ENCODE measurements at places on chromosomes 16 and 17.

DNA sequence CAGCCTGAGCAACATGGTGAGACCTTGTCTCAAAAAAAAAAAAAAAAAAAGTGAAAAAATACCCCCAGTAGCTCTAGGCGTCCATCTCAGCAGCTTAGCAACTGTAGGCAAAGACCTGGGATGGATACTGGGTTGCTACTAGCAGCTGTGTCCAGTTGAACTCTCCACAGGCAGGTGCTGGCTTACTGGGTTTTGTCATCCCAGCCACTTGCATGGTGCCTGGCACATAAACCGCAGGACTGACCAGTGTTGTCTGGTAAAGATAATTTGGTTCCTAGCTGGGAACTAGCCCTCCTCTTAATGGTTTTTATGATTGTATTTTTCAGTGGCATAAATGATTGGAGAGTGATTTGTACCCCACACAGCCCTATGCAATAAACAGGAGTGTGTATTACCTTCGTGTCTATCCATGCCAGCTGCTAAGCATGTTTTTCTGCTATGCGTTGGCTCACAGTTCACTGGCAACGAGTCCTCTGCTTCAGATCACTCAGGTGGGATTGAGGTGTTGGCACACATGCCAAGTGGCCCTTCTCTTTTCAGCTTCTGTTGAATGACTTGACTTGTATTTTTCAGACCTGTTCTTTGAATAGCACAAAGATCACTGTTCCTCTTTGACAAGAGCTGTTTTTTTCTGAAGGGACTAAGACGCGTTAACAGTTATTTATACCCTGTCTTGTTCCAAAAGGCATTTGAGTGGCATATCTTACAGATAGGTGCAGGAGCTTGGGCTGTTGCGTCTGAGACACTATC is 352.9 kb downstream of the SNX29 start:
- H3K36me3 ChIP-seq, result peaks cover 2% of the 10 kb centered on the region
- H3K27ac ChIP-seq, result no peak overlapping the region
- no peak overlapping the region for H3K4me3 ChIP-seq
- DNase-seq, result no peak
- H3K27me3 ChIP-seq, result no peaks in the 10 kb centered on the region

- no peaks in the 10 kb centered on the region for H3K27me3 ChIP-seq
- DNase-seq, result no peak
- H3K4me3 ChIP-seq, result no peak overlapping the region
- H3K36me3 ChIP-seq, result no peaks in the 10 kb centered on the region
- no peak overlapping the region for H3K27ac ChIP-seq
Observed at GRCh38 chr16:65688301-65688700, 566.4 kb upstream of the CDH11 start.

DNA sequence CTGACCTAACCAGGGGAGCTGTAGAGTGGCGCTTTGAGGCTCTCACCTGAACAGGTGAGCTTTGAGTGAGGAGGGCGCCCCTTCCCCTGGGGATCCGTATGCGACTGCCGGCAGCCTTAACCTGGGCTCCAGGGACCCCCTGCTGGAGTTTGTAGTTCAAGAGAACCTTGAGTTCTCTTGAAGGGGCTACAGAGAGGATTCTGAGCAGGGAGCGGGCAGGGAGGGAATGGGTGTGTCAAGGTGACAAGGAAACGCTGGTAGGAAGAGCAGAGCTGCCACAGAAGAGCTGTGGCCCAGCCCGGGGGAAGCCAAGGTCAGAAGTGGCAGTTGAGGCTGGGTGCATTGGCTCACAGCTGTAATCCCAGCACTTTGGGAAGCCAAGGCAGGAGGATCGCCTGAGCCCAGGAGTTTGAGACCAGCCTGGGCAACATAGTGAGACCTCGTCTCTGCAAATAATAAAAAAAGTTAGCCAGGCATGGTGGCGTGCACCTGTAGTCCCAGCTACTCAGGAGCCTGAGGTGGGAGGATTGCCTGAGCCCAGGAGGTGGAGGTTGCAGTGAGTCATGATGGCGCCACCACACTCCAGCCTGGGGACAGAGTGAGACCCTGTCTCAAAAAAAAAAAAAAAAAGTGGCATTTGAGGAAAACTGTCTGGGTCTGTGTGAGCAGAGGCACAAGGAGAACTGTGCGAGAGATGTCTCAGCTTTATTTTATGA is 1.2 kb downstream of the LLGL2 start:
- H3K36me3 ChIP-seq, result peaks cover 17% of the 10 kb centered on the region
- peaks cover 12% of the 10 kb centered on the region for H3K4me1 ChIP-seq
- peak overlapping the region; percentile 71 for H3K4me3 ChIP-seq
- no peak overlapping the region for H3K27ac ChIP-seq
- no peak for DNase-seq

- H3K36me3 ChIP-seq, result peaks cover 25% of the 10 kb centered on the region
- H3K4me1 ChIP-seq, result peaks cover 71% of the 10 kb centered on the region
- peaks cover 10% of the 10 kb centered on the region for H3K27me3 ChIP-seq
- H3K27ac ChIP-seq, result peak overlapping the region; percentile 80
- peak; percentile 24 for DNase-seq
- H3K4me3 ChIP-seq, result peak overlapping the region; percentile 88
Observed at GRCh38 chr16:28292731-28293600, 641 bp downstream of the SBK1 start.

GRCh38 chr17:1650731-1651558 is 1.3 kb upstream of the RILP start:
- H3K4me1 ChIP-seq, result peaks cover 14% of the 10 kb centered on the region
- DNase-seq, result no peak
- peaks cover 42% of the 10 kb centered on the region for H3K36me3 ChIP-seq
- H3K4me3 ChIP-seq, result no peak overlapping the region

DNA sequence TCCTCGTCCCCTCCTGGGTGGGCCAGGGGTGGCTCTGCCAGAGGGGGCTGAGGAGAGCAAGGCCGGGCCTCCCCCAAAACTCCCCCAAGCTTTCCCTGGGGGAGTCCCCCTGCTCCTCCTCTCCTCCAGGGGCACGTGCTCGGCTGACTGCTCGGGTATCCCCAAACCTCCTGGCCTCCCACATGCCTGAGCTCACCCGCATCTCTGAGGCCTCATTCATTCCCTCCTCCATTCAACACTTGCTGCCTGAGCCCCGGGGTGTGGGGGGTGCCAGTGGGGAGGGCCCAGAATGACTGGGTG is 83.1 kb downstream of the RTN4RL1 start:
- H3K4me3 ChIP-seq, result no peak overlapping the region
- no peak for DNase-seq

GRCh38 chr16:73020409-73020884 is 27.5 kb downstream of the ZFHX3 start:
- H3K4me1 ChIP-seq, result no peaks in the 10 kb centered on the region
- no peak for DNase-seq
- no peak overlapping the region for H3K4me3 ChIP-seq

GRCh38 chr16:50298591-50299507 is 32.5 kb downstream of the ADCY7 start:
- H3K27ac ChIP-seq, result no peak overlapping the region
- peaks cover 8% of the 10 kb centered on the region for H3K4me1 ChIP-seq
- H3K27me3 ChIP-seq, result no peaks in the 10 kb centered on the region
- H3K36me3 ChIP-seq, result peaks cover 30% of the 10 kb centered on the region

- no peak for DNase-seq
- H3K4me3 ChIP-seq, result peak overlapping the region; percentile 71
- H3K27me3 ChIP-seq, result peaks cover 43% of the 10 kb centered on the region
- no peaks in the 10 kb centered on the region for H3K36me3 ChIP-seq
Observed at GRCh38 chr17:2855063-2855600, 58.9 kb downstream of the RAP1GAP2 start.

DNA sequence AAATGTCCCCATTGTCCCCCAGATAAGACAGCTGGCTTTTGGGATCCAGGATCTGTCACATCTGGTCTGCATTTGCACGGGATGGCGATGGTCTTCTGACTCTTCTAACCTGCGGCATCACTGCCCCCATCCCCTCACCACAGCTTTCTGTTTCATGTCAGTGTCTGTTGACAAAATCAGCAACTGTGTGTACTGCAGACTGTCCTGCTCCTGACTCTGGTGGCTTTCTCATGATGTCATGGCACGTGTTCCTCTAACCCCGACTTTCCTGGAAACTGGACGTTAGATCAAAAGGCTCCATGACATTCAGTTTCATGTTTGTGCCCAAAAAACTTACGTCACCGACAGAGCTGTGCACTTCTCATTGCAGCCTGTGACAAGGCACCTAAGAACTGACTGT is 30.1 kb upstream of the CPNE2 start:
- no peak for DNase-seq
- no peaks in the 10 kb centered on the region for H3K27me3 ChIP-seq
- H3K36me3 ChIP-seq, result peaks cover 58% of the 10 kb centered on the region
- H3K27ac ChIP-seq, result peak overlapping the region; percentile 41
- peaks cover 2% of the 10 kb centered on the region for H3K4me1 ChIP-seq

DNA sequence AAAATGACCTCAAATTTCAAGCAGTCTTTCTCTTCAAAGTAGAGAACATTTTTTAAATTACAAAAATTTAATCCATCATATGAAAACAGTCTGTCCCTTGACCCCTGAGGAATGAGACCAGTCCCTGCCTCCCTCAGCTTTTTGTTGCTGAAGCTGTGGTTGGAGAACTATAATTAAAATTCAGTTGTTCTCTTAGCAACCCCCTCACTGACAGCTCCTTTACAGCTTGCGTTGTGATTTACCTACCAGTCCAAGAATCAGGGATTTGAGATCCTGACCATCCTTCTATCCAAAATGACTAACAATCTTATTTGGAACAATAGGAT is 29.8 kb downstream of the LYRM1 start:
- H3K36me3 ChIP-seq, result peaks cover 9% of the 10 kb centered on the region
- H3K27me3 ChIP-seq, result peaks cover 4% of the 10 kb centered on the region

DNA sequence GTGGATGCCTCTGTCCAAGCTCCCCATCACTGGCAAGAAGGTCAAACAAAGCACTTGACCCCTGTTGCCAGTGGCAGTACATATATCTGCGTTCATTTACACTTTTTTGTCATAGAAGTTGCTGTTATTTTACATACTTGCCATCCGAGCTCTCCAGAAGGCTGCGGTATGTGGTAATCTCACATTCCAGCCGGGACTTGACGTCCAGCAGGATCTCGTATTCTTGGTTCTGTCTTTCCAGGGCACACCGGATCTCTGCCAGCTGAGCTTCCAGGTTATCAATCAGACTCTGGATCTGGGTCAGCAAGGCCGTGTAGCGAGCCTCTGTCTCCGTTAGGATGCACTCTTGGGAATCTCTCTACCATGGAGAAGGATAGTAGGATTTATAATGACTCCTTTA is 6.6 kb downstream of the KRT39 start:
- peaks cover 6% of the 10 kb centered on the region for H3K4me1 ChIP-seq
- H3K27me3 ChIP-seq, result peaks cover 5% of the 10 kb centered on the region
- H3K4me3 ChIP-seq, result no peak overlapping the region
- DNase-seq, result no peak

- no peak for DNase-seq
- peaks cover 6% of the 10 kb centered on the region for H3K27me3 ChIP-seq
- H3K27ac ChIP-seq, result peak overlapping the region; percentile 6
- H3K4me3 ChIP-seq, result no peak overlapping the region
Observed at GRCh38 chr17:50881182-50881581, 15.0 kb upstream of the TOB1 start.

DNA sequence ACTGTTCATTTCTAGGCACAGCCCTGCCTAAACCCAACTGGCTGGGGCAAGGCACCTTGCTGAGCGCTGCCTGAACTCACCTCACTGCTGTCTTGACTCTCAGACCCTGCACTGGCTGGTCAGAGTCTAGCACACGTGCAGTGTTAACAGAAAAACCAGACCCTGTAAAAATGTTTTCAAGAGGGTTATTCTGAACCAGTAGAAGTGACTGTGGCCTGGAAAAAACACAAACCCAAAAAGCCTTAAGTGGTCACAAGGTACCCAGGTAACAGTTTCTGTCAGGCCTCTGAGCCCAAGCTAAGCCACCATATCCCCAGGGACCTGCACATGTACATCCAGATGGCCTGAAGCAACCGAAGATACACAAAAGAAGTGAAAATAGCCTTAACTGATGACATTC is 6.1 kb upstream of the EIF4A3 start:
- H3K36me3 ChIP-seq, result peaks cover 17% of the 10 kb centered on the region
- DNase-seq, result no peak
- H3K27me3 ChIP-seq, result peaks cover 9% of the 10 kb centered on the region
- H3K4me1 ChIP-seq, result peaks cover 25% of the 10 kb centered on the region

GRCh38 chr17:5678171-5678570 is 93.9 kb upstream of the NLRP1 start:
- no peaks in the 10 kb centered on the region for H3K36me3 ChIP-seq
- H3K27ac ChIP-seq, result no peak overlapping the region
- no peak for DNase-seq
- H3K4me1 ChIP-seq, result no peaks in the 10 kb centered on the region
- no peak overlapping the region for H3K4me3 ChIP-seq
- H3K27me3 ChIP-seq, result peaks cover 11% of the 10 kb centered on the region

DNA sequence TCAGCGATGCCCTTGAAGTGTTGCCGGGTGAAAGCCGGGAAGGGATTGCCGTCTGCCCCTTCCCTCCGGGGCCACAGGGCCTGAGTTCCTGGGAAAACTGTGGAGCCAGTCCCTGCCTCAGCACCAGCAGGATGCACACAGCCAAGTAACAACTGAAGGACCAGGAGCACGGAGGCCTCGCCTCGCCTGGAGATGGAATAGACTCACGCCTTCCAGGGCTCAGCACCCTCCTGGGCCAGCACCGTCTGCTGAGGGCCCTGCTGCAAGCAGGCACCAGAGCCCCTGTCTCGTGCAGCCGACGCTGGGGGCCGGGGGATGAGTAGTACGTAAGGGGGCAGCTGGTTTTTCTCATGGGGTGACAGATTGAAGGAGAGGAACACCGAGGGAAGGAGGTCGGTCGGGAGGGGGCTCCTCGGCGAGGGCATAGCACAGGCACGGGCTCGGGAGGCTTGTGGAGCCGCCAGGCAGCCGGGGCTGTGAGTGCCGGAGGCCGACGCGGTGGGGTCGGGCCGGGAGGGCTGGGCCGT is 6.4 kb downstream of the CBFA2T3 start:
- peaks cover 11% of the 10 kb centered on the region for H3K27me3 ChIP-seq
- DNase-seq, result no peak
- no peak overlapping the region for H3K27ac ChIP-seq
- H3K36me3 ChIP-seq, result no peaks in the 10 kb centered on the region
- H3K4me1 ChIP-seq, result peaks cover 9% of the 10 kb centered on the region
- H3K4me3 ChIP-seq, result no peak overlapping the region

- H3K27me3 ChIP-seq, result no peaks in the 10 kb centered on the region
- no peaks in the 10 kb centered on the region for H3K36me3 ChIP-seq
- H3K4me3 ChIP-seq, result no peak overlapping the region
- DNase-seq, result no peak
- no peak overlapping the region for H3K27ac ChIP-seq
Observed at GRCh38 chr17:76935331-76935730, 67.1 kb downstream of the MGAT5B start.

All from activated CD4-positive, alpha-beta T cell treated with anti-CD3 and anti-CD28 coated beads, Interleukin-2, amount 10 ng/mL, durations not matched to agents 7 days and 5 days (primary cell).